ENCODE measurements at places on chromosomes 7 and 10.

- no peak for DNase-seq
These were observed at the start of gene MUC3A for GRCh38 chr7:100949227-100949932. TSS of gene MUC3A (plus strand) at chr7:100949534. CDS start at chr7:100949625, 91 bp downstream.

DNA sequence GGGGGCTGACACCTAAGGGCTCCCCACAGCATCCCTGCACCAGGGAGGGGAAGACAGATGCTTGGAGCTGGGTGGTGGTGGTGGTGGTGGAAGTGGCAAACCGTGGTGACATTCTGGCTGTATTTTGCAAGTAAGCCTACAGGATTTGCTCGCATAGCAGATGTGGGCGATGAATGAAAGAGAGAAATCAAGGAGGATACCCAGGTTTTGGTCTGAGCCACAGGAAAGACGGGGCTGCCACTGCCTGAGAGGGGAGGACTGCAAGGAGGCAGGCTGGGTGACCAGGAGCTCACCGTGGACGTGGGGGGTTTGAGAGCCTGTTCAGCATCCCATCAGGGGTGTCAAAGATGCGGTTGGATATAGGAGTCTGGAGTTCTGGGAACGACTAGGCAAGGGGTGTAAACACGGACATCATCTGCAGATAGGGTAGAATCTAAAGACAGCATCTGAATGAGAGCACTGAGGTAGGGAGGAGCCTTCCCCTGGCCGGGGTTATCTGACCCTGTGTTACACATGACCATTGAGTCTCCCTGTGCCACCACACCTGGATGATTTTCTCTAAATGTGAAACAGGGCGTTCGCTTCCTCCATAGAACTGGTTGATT, 49.7 kb downstream of the TSPAN15 start:
- DNase-seq, result no peak

DNA sequence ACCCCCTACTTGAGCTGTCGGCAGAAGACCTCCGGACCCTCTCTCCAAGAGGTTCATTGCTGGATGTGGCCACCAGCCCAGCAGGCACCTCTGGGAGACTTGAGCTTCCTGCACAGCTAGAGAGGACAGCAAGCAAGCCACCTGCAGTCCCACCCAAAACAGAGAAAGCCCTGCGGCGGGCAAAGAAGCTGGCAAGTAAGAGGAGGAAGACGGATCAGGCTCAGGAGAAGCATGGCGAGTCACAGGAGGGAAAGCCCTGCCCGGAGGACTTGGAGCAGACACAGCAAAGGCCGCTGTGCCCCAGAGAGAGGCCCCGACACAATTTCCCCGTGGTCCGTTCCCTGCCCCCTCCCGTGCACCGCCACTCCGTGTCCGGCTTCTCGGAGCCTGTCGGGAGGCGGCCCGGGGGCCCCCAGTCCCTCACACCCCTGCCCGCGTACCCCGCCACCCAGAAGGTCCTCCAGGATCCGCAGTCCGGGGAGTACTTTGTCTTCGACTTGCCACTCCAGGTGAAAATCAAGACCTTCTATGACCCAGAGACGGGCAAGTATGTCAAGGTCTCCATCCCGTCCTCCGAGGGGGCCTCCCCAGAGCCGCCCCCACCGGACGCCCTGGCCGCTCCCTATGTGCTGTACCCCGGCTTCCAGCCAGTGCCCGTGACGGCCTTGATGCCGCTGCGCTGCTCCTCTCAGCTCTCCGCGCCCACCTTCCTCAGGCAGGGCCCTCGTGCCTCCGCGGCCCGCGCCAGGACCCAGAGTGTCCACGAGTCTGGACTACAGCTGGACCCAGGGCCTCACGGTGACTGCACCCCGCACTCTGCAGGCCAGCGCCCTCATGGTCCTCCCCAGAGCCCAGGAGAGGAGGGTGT, 27.2 kb downstream of the C10orf71 start:
- no peak for DNase-seq

DNA sequence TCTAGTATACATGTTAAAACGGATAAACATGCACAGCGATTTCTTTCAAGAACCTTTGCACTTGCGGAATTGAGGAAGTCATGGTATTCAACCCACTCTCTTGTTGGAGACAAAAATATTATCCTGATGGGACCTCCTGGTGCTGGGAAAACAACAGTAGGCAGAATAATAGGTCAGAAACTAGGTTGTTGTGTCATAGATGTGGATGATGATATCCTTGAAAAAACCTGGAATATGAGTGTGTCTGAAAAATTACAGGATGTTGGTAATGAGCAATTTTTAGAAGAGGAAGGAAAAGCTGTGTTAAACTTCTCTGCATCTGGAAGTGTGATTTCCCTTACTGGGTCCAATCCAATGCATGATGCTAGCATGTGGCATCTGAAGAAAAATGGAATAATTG, 6.9 kb downstream of the THNSL1 start:
- no peak for DNase-seq

DNA sequence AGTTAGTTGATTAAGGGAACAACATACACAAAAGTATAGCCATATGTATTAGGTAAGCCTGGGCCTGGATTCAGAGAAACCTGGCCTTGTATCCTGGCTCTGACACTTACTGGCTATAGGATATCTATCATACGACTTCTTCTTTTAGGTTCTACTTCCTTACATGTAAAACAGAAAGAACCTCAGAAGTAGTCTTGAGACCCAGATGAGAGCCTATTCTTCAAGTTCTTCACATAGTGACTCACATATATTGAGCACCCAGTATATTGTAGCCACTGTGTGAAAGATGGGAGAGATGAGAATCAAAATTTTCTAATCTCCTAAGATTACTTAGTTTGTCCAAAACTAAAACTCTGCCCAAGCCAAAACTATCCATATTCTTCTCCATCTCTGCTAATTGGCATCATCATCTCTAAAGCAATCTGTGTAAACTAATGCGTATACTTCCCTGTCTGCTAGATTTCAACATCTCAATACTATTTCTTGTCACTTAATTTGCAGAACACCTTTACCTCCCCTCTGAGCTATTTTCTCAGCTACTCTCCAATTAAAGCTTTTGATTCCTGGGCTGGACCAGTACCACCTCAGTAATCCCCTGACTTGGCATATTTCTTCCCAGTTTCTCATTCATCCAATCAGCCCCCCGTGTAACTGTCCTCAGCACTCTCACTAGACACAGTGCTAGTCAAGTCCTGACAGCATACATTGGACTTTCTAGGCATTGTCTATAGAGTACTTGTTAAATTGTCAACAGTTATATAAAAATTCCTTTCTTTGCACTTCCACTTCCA, 53.5 kb upstream of the MET start:
- no peak for DNase-seq

DNA sequence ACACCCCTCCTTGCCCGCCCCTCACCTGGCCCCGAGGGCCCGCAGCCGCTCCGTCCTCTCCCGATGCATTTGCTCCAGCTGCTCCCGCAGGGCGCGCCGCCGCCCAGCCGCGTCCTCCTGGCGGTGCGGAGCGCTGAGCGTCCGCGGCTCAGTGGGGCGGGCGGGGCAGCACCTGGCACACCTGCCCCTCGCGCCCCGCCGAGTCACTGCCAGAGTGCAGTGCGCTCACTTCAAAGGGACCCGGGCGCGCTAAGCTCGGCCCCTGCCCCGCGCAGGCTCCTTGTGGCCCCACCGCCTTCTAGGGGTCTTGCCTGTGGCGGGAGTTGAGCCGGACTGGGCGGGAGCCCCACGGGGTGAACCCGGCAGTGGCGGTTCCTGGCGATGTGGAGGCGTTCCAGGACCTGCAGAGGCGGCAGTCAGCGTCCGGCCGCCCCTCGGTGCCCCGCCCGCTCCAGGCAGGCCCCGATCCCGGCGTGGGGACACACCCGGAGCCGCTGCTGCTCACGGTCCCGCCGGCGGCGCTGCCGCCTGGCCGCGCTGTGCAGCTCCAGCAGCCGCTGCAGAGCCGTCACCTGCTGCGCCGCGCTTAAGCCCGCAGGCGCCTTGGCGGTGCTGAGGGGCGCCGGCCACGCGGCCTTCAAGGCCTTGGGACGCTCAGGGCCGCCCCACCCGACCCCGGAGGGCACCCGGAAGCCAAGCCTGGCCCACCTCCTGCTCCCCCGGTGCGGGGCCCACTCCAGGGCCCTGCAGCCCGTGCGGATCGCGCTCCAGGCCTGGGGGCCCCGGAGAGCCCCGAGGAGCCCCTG, 6.7 kb downstream of the ATP6V1F start:
- peak; percentile 48 for DNase-seq

GRCh38 chr10:128633864-128634540, 507.8 kb upstream of the MKI67 start:
- no peak for DNase-seq

DNA sequence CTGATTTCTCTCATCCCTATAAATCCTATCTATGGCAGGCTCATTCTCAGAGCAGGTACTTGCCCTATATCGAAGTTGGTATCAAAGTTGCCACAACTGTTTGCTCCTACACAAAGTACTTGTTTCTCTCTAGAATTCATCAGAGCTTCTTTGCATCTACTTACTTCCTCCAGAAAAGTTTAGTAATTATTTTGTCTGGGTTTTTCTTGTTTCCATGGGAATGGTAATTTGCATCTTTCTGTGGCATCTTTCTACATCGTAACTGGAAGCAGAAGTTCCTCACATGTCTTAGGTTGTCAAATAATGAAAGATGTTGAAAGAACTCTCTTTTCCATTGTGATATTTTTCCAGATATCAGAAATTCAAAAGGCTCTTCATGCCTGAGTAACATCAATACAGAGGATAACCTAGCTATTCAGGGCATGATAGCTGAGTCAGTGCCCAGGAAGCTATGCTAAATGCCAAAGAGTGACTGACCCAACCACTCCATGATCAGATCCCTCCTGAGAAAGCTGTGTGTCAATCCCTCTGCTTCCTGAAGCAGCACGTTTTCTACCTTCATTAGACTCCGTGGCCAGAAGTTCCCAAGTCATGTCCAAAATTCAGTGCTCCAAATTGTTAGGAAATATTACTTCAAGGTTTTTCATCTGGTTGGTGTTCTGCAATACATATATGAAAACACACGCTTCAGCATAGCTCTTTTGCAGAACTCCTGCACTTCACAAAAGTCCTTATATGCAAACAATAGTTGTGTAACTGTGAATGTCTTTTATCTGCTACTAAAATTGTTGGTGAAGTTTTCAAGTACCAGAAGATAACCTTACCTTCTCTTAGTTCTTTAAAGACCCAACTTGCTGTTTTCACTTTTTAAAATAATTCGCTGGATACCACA, 216.5 kb downstream of the VTI1A start:
- DNase-seq, result peak; percentile 82

DNA sequence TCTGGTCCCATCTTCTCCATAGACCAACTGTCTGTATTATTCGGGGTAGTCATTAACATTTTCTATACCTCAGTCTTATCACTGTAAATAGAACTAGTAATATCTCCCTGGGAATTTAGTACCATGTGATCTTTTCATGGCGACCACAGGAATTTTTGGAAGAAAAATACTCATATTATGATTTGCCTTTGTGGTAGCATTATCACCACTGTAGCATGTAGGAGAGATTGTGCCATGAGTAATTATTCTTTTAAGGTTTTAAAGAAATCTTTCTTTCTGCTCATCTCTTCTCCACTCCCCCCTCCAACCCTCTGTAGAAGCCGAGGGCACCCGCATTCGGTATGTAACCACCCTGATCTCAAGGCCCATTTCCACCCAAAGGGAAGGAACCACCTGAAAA, 25.0 kb downstream of the ZNF365 start:
- peak; percentile 43 for DNase-seq

DNA sequence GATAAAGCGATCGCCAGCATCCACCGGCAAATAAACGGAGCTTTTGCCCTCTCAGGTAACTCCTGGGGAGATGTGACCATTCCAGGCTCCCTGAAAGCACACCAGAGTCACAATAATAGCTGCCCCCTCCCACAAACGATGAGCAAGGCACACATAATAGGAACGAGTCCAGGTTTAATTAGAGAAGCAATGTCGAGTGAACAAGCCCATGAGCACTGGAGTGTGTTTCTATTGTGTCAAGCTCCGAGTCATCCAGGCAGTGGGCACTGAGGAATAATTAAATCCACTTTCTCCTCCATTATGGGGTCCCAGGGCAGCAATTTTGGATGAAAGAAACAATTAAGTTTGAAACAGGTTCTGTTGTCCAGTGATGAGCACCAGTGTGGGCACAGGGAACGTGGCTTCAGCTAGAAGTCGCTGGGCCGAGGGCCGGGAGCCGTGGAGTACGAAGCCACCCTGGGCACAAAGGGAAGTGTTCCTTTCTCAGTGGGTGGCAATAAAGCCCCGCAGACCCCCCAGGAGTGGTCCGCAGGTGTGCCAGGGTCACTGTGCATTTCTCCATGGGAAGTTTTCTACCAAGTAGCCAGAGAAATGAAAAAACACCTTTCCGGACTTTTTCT, 12.0 kb downstream of the PNLIPRP2 start:
- DNase-seq, result no peak

DNA sequence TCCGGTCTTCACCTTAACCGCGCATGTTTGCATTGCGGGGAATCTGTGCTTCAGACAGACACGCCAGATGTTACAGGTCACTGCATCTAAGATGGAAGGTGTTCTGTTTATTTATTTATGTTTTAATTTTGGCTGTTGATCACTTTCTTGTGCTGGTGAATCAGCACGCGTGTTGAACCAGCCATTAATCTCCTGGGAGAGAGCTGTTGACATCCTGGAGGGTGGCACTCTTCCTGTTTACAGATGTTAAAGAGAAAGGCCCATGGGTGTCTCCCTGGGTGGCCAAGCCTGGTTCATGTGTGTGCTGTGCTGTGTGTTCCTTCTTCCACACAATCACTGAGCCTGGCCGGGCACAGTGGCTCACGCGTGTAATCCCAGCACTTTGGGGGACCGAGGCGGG, 355.3 kb downstream of the PAXIP1 start:
- DNase-seq, result no peak

DNA sequence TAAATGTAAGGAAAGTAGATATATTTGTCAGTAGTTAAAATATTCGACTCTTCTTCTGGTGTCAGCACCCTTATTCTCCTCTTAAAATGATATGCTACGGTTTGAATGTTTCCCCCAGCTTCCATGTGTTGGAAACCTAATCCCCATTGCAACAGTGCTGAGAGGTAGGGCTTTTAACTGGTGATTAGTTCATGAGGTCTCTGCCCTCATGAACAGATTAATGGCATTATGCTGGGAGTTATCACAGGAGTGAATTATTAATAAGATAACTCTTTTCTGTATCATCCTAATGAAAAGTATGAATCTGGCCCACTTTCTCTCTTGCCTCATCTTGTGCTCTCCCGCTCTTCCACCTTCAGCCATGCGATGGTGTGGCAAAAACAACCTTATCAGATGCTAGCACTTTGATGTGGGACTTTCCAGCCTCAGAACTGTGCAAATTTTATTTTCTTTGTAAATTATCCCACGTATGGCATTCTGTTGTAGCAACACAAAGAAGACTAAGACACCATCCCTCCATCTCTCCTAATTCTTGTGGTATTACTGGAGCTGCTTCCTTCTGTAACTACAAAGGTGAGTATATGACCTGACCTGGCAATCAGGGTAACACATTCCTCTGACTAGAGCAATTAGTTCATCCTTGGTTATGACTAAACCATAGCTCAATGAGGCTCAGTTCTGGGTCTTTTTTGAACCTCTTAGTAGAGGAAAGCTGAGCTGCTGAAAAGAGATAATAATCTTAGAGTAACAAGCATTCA, 171.1 kb upstream of the TMEM196 start:
- DNase-seq, result no peak

GRCh38 chr7:51134013-51134441, 182.6 kb downstream of the COBL start:
- no peak for DNase-seq
